ENCODE measurements at places on chromosomes 5 and 9. TPM values are rescaled to one million over a fixed set of nuclear protein-coding genes. Genes with fewer than 3 reads are reported as not detected.

- no peaks in the 10 kb centered on the region for H3K27me3 ChIP-seq
- no peaks in the 10 kb centered on the region for H3K36me3 ChIP-seq
- H3K4me1 ChIP-seq: no peaks in the 10 kb centered on the region
Measured at GRCh38 chr5:166123717-166124116, 2167.7 kb upstream of the WWC1 start.

PRRX2 gene
- polyA plus RNA-seq: not detected

GRCh38 chr9:20216438-20216837, 405.9 kb downstream of the MLLT3 start:
- no peaks in the 10 kb centered on the region for H3K4me1 ChIP-seq
- no peaks in the 10 kb centered on the region for H3K27me3 ChIP-seq
- no peak overlapping the region for H3K4me3 ChIP-seq
- H3K27ac ChIP-seq: no peak overlapping the region
- no peak for DNase-seq
- H3K36me3 ChIP-seq: no peaks in the 10 kb centered on the region

- H3K36me3 ChIP-seq: no peaks in the 10 kb centered on the region
- H3K4me3 ChIP-seq: no peak overlapping the region
- H3K4me1 ChIP-seq: no peaks in the 10 kb centered on the region
Measured at GRCh38 chr9:114027863-114028465, 50.1 kb downstream of the AMBP start.

- no peak overlapping the region for H3K4me3 ChIP-seq
- no peaks in the 10 kb centered on the region for H3K27me3 ChIP-seq
- H3K27ac ChIP-seq: no peak overlapping the region
- no peak for DNase-seq
Measured at GRCh38 chr9:19809422-19810269, 20.8 kb upstream of the SLC24A2 start.
